ENCODE measurements at places on chromosomes 12 and 14.

GRCh38 chr12:124352839-124353238 lies 57.9 kb downstream of the RFLNA start:
- no peak for DNase-seq

DNA sequence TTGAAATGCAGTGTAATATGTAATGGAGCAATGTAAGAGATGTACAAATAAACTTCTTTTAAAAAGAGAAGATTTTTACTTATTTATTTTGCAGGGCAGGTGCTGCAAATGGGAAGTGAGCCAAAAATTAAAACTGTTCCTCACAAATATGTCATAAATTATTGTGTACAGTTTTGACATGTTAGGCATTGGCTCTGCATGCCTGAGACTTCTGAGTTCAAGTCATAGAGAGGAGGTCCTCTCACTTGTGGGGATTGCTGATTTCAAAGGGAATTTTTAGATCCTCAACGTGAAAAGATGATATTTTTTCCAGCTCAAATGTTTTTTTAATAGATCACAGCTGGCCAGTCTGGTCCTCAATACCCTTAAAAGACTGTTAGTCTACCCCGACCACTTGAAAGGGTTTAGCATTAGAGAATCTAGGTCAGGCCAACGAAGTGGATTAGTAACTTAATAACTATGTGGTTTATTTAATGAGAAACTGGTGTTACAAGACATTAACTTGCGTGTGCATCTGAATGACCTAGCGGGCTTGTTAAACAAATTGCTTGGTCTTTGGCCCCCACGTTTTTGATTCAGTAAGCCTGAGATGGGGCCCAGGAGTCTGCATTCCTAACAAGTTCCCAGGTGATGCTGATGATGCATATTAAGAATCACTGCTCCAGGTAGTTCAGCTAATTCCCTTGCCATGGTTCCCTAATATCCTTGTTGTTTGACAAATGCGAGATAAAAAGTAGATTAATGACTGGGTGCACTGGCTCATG lies 30.9 kb upstream of the WDR89 start:
- no peak for DNase-seq

GRCh38 chr14:69850086-69850735 lies 29.0 kb upstream of the SMOC1 start:
- no peak for DNase-seq

DNA sequence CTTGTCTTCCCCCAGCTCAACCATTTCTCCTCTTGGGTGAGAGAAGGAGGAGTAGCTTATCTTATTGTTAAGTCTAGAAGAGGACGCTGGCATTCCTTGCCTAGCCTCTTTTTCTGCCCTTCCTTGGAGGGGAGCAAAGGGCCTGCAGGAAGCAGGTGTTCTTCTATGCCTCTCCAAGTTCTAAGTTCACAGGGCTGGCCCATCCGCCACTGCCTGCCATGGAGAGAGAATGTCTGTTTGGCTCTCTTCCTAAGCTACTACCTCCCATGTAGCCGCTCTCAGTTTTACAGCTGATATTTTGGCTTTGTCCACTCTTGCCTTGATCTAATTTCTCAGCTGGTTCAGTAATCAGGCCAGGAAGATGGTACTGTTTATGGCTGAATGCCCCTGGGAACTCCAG lies 201.2 kb downstream of the NTF3 start:
- DNase-seq: no peak

GRCh38 chr14:91317381-91318308 lies 73.1 kb upstream of the GPR68 start:
- DNase-seq: peak; percentile 78

GRCh38 chr12:1425396-1425729 lies 169.0 kb downstream of the FBXL14 start:
- DNase-seq: no peak

DNA sequence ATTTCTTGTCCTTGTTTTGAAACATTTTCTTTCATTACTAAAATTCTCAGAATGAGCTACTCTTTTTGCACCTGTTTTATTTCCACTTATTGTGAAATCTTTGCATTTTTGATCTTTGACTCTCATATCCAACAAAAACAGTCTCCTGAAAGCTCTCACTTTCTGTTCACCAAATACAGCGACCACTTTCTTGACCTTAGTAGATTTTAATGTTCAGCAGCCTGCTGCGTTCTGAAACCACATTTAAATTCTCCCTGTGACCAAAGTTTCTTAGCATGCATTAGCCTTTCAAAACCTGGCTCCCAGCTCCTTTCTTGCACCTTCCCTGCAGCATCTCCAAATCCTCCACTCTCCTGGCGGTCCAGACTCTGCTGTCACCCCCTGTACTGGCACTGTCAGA lies 404.4 kb upstream of the PDE3A start:
- DNase-seq: no peak

GRCh38 chr12:75329918-75330826 lies at the start of gene CAPS2:
Gene CAPS2, minus strand, starts transcription at chr12:75330324. Its CDS starts 3,826 bp downstream, at chr12:75326498.
- DNase-seq: peak; percentile 50

DNA sequence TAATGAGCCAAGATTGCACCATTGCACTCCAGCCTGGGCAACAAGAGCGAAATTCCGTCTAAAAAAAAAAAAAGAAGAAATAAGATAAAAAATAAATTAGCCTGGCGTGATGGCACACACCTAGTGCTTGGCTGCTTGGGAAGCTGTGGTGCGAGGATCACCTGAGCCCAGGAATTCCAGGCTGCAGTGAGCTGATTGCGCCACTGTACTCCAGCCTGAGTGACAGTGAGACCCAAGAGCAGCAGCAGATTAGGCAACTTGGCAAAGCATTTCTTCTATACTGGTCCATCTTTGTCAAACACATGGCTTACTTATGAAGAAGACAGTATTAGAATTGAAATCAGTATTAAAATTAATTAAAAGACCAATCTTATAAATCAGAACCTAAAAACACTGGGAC lies 6.3 kb downstream of the GON7 start:
- DNase-seq: no peak

GRCh38 chr14:88439088-88439487 lies 53.6 kb downstream of the SPATA7 start:
- DNase-seq: no peak

DNA sequence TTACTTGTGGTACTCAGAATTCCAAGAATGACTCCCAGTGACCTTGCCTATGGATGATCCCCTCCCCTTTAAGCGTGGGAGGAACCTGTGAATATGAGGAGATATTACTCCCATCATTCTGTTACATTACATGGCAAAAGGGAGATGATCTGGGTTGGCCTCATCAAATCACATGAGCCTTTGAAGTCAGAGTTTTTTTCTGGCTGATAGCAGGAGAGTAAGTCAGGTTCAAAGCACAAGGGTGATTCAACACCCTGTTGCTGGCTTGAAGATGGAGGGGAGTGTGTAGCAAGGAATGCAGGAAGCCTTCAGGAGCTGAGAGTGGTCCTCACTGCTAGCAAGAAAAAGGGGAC lies 9.1 kb upstream of the MDM2 start:
- DNase-seq: no peak

GRCh38 chr14:66115740-66116502 lies 370.2 kb upstream of the CCDC196 start:
- no peak for DNase-seq

GRCh38 chr14:26163761-26164160 lies 434.1 kb downstream of the NOVA1 start:
- no peak for DNase-seq

GRCh38 chr12:2172491-2173214 lies 119.9 kb downstream of the CACNA1C start:
- no peak for DNase-seq

- DNase-seq: no peak
Observed at GRCh38 chr12:87304406-87304805, 724.8 kb downstream of the C12orf50 start.

- no peak for DNase-seq
Observed at GRCh38 chr12:100576331-100577036, 3.0 kb downstream of the GAS2L3 start.

GRCh38 chr14:34363733-34364134 lies 98.3 kb downstream of the SPTSSA start:
- DNase-seq: no peak

DNA sequence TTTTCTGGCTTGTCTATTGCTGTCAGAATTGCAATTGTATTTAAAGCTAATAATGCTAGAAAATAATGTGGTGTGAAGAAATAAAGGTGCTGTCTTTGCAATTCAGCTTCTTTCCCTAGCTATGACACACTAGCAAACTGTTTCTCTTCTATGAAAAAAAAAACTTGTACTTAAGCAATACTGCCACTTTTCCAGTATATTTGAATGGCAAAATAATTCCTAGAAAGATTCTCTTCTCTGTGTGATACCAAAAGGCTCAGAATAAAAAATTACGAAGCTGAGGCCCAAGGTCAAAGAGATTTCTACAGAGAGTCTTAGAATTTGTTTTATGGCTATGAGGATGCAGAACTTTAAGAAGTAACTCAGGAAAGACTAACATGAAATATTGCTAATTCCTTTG lies 235.5 kb downstream of the ADAMTS20 start:
- DNase-seq: no peak

DNA sequence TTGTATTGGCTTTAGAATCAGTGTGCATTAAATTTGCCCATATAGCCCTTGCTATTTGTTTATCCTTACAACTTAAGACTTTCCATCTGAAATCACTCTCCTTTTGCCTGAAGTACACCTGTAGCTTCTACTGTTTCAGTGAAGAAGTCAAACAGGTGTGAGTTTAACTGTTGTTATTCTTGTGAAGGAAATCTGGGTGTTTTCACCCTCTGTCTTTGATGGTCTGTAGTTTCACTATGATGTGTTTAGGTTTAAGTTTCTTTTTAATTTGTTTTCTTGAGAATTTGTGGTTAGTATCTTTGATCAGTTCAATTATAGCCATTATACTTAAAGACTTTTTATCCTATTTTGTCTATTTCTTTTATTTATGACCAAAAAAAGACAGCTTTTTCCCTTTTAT lies 68.9 kb upstream of the BBS10 start:
- no peak for DNase-seq

GRCh38 chr14:84436528-84436927 lies 1093.4 kb upstream of the FLRT2 start:
- DNase-seq: no peak

GRCh38 chr12:65189028-65189718 lies 19.8 kb downstream of the LEMD3 start:
- no peak for DNase-seq

DNA sequence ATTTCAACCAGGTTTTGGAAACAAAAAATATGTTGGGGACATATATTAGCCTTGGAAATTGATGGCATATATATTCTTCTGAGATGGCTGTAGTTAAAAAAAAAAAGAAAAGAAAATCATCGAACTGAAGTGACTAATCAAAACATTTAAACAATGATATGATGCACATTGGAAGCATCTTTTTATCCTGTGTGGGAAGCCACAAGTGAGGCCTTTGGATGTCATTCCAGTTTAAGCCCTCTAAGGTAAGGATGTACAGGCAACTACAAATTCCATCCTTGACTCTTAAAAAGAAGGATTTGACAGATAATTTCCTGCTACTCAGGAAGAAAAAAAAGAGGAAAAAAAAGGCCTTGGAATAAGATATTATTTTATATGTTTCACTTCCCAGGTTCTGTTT lies 9.6 kb upstream of the PTPRB start:
- no peak for DNase-seq

GRCh38 chr14:24978862-24979724 lies 70.9 kb downstream of the STXBP6 start:
- DNase-seq: no peak

DNA sequence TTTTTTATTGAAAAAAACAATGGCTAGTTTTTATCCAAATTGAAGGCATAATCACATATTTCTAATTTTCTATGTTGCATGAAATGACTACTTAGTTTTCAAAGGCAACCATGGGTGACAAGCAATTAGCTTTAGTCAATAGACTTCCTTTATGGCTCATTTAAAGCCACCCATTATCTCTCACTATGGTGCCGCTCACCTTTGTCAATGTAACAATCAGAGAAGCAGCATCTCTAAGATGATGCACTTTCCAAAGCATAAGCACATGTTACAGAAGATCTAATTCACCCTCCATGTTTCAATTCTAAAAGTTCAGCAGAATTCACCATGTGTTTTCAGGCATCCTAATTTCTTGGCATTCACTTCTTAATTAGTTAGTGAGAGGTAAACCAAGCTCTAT lies 166.6 kb upstream of the RPL10L start:
- DNase-seq: no peak

GRCh38 chr12:124279315-124279714 lies 15.6 kb upstream of the RFLNA start:
- no peak for DNase-seq

DNA sequence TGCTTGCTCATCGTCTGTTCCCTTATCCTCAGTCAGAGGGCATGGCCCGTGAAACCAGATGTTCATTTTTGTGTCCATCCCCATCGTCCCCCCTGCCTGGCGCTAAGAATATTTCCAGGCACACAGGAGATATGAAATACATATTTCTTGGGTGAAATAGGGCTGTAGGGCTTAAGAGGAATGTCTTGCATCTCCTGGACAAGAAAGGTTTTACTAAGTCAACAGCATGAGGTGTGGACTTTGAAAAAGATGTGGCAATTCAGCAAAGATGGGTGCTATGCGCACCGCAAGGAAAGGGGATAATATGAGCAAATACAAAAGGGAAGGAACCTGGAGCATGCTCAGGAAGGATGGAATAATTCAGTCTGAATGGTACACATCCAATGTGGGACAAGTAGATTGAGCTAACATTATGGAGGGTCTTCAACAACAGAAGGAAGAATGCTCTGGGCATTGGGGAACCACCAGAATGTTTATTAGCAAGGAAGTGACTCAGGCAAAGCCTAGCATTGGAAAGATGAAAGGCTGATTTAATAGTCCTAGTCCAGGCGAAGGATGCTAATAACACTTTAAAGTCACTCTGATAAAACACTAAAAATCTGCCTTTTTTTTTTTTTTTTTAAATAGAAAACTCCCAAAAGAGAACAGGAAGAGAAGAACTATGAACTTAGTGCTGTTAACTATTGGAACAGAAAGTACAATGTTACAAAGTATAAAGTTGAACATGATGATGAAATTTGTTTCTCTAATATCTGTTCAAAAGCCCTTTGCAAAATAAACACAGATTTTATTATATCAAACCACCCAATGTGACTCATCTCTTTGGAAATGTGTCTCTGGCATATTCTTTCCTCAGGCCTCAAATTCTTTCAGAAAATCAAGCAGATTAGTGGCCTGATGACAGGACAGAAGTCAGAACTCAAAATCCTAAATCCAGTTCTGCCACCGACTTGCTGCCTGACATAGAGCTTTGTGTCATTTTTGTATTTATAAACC lies 449.5 kb downstream of the BCAT1 start:
- DNase-seq: no peak

GRCh38 chr14:53533384-53533970 lies 380.4 kb upstream of the DDHD1 start:
- no peak for DNase-seq

GRCh38 chr14:59407246-59408010 lies 57.8 kb downstream of the GPR135 start:
- DNase-seq: no peak

DNA sequence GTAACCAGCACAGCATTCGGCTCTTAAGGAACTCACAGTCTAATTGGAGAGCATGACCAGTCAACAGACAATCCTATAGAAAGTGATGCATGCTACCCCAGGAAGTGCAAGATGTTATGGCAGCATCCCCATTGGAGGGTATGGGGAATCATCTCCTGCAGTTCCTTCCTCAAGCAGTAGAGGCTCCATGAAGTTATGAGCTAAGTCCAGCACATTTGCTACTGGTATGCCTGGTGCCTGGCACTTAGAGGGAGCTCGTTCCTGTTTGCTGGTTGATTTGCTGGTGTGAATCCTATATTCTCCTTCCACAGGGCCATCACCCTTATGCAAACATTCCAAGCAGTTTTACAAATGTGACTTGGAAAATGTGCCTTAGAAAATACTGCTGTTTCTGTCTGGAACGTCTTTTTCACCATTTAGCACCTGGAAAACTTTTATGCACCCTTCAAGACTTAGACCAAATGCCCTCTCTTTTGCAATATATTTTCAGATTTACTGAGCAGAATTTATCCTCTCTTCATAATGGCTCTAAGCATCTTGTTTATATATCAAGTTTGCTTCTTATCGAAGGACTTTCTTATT lies 136.1 kb upstream of the WSCD2 start:
- no peak for DNase-seq

All from bone marrow (tissue), 2 donors.